ENCODE measurements at places on chromosomes 2 and 18.

- DNase-seq = no peak
Measured at GRCh38 chr18:63107171-63107845, 212.3 kb downstream of the BCL2 start.

GRCh38 chr2:218748741-218749441, 33.1 kb upstream of the CYP27A1 start:
- no peak for DNase-seq

- no peak for DNase-seq
Measured at GRCh38 chr2:240437551-240437860, 2.0 kb downstream of the GPC1 start.

DNA sequence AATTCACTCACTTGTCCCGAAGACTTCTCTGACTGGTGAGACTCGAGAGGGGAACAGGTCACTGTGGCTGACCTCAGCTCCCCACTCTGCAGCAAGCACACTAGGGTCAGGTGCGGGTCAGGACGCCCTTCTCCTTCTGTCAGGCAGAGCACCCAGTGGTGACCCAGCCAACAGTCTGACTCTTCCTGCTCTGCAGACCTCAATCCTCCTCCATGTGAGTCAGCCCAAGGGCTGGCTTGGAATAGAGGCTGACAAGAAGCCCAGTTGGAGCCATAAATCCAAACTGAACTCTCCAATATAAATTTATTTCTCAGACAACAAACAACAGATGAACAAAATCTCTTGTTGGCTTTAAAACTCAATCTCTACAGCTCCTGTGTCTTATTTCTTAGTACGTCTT, 253.1 kb downstream of the SH3BP4 start:
- no peak for DNase-seq

DNA sequence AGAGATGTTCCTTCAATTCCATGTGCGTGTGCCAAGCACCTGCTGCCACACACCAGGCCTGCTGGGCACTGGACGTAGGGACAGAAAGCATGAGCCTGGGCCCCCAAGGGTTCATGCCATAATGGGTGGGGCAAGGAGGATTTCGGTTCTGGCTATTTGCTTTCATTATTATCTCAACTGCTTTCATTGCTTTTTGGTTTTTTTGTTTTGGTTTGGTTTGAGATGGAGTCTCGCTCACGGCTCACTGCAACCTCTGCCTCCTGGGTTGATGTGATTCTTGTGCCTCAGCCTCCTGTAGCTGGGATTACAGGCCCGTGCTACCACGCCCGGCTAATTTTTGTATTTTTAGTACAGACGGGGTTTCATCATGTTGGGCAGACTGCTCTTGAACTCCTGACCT, 57.2 kb downstream of the SF3B1 start:
- no peak for DNase-seq

DNA sequence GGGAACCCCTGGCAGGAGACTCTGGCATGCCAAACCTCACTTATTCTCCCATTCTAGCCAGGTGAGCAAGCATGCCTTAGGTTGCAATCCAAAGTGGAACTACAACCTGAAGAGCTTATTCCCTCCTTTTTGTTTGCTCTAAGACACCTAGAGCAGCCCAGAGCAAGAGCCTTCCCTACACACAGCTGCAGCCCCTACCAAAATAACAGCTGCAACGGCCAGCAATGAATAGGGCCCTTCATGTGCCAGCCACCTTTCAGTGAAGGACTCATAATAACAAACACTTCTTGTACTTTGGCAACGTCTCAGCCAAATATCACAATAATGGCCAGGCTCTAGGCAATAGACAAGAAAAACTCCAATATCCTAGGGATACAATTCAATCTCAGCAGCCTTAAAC, 178.7 kb downstream of the ALK start:
- DNase-seq = no peak

DNA sequence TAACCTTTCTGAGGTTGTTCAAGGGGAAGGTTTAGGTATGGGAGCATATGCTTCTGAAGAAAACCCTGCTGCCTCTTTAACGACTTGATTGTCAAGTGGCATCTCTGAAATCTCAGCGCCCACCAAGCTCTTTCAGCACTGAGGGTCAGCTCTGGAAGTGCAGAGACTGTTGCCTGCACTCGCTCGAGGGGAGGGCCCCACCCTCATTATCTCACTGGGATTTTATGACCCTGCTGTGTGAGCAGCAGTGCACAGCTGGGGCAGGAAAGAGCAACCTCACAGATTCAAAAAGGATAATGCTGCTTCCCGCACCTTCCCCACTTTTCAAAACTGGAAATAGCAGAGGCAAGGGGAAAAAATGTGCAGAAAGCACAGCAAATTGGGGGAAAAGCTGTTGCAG, 56.9 kb upstream of the SPRED2 start:
- DNase-seq = no peak

DNA sequence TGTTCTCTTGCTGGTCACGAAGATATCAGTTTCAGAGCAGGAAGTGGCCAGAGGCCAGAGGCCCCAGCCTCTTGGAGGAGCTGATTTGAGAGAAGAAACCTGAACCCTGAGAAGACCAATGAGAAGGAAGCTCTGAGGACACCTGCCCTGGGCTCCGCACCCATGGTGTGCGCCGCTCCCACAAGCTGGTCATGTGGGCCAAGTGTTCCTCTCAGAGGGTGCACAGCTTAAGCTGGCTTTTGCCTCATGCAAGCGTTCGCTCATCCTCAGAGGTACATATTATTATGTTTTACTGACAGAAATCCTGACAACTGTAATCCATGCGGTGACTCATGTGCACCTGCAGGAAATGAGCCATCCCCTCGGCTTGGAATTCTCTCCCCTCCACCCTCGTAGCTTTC, 316.1 kb upstream of the MYT1L start:
- no peak for DNase-seq

Measured in stimulated activated CD4-positive, alpha-beta T cell treated with anti-CD3 and anti-CD28 coated beads, Interleukin-1b, Interleukin-23, amount 100 ng/mL, for 1 hour (primary cell).